Activated gamma-delta T cell treated with anti-CD3 and anti-CD28 coated beads, Interleukin-2, amount 50 U/mL, for 16 hours (primary cell): ENCODE measurements at places on chromosomes 2 and 18.

DNA sequence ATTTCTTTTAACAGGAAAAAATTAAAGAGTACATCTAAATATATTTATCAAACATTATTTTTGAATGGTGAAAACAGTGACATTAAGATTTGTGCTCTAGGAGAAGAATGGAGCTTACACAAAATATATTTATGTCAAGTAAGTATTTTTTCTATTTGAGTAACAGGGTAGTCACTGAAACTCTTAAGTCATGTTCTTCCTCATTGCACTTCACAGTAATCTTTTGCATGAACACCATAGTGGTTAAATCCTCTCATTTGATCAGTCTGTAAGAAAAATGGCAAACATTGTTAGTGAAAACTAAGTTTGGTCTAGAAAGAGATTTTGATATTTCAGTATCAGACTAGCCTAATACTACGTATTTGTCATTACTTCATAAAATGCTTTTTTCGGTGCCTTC lies 8.1 kb downstream of the GMCL1 start:
- DNase-seq: no peak

DNA sequence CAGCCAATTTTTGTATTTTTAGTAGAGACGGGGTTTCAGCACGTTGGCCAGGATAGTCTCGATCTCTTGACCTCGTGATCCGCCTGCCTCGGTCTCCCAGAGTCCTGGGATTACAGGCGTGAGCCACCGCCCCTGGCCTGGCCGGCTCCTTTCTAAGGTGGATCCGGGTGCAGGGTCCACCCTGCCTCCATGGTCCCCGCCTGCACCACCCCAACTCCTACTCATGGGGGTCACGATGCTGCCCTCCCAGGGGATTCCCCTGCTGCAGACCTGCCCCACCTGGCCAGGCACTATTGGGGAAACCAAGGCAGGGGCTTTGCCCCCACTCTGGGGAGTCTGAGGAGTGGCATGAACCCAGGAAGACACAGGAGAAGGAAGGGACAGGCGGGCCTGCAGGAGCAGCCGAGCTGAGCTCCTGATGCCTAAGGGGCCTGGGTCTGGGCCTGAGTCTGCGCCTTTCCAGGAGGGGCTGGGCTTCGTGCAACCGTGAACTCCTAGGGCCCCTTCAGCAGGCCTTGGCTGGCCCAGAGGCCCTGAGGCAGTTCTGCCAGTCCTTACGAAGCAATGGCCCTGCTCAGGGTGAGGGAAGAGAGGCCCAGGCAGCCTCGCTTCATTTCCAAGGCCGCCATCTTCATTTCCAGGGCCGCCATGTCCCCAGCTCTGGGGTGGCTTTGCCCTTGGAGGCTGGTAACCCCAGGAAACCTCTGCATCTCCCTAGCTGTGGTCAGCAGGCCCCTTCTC lies 67.2 kb upstream of the SMAD7 start:
- DNase-seq: no peak

DNA sequence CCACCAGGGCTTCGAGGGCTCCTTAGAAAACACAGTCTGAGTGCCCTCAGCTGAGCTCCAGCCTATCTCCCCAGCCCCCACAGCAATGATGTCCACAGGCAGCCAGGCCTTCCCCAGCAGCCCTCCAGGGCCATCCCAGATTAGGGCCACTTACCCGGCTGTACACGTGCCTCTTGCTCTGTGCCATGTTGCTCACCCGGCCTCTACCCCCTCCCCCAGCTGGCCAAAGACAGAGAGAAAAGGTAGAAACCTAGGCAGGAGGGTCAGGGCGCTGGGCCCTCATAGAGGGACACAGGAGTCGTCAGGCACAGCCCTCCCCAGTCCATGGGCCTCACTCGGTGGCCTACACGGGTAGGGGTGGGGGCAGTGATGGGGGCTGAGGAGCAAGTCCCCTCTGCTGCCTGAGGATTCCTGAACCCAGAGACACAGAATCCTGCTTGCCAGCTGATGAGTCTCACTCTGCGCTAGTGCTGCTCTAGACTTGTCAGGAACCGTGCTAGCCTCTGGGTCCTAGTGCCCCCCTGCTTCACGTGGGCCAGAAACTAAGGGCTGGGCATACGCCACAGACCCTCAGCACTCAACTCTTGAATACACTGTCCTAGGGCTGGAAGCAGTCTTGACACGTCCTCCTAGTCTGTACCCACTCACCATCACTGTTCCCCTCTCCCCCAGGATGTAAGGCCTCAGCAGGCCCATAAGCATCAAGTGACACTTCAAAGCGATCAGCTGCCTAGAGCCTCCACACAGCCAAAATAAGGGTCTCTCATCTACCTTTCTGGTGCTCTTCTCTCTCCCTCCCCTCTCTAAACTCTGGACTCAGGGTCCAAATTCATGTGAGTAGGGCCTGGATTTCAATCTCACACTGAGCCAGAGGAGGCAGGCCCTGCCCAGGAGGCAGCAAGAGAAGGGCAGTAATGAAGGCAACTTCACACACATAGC lies at the start of gene DCTN1:
Gene DCTN1, minus strand, starts transcription at position 461 of the 939 bp plus-strand sequence. Its CDS starts 274 bp downstream, at position 187.
- no peak for DNase-seq

GRCh38 chr2:191611614-191612013 lies 66.3 kb upstream of the NABP1 start:
- no peak for DNase-seq

- DNase-seq: no peak
These were observed 18.5 kb downstream of the PDCL3 start for GRCh38 chr2:100581277-100581612.

GRCh38 chr2:36376319-36376765 lies 20.8 kb downstream of the CRIM1 start:
- DNase-seq: no peak

GRCh38 chr2:231554748-231555545 lies 24.7 kb upstream of the NMUR1 start:
- DNase-seq: no peak

DNA sequence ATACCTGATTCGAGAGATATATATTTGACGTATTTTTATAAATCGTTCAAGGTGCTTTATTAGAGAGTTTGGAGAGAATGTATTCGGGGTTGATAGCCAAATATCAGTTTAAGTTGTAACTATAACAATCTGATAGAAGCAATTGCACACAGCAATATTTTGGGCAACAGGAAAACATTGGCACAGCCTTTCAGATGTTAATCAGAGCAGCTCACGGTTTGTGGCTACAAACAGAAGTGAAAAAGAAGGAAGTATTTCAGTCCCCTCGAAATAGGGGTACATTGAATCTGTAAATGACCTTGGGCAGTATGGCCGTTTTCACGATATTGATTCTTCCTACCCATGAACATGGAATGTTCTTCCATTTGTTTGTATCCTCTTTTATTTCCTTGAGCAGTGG lies 20.6 kb downstream of the SERPINB10 start:
- DNase-seq: no peak

GRCh38 chr2:69717861-69718273 lies 24.1 kb upstream of the ANXA4 start:
- DNase-seq: no peak

GRCh38 chr2:35946478-35946877 lies 409.1 kb upstream of the CRIM1 start:
- DNase-seq: no peak

DNA sequence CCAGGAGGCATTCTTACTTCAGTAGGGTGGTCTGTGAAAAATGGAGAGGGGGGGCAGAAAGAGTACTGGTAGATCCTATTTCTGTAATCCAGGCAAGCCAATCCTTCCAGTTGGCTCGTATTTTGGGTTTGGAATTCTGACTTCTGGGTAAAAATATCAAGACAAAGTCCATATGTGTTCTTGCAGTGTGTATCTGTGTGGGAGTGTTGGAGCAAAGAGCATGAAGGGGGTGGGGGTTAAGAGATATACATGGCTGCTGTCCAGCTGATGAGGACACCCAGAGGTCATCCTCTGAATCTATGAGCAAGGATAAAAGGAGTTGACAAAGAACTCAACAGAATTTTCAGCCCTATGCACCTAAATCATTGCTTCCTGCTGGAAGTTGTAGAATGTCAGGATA lies 375.8 kb upstream of the PIK3C3 start:
- no peak for DNase-seq

DNA sequence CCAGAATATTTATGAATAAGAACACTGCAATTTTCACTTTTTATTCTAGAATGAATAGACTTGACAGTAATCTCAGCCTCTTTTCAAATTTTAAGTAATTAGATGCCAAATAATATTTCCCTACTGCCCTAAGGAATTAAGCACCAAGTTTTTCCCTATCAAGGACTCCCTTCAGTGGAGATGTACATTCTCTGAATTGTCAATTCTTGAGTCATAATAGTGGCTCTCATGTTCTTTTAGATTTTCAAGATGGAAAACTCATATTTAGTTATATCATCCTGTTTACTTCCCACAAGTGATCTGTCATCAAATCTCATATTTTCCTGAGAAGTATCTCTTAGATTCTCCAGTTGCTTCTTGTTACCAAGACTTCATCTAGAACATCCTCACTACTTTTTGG lies 1248.9 kb upstream of the CHAC2 start:
- no peak for DNase-seq

DNA sequence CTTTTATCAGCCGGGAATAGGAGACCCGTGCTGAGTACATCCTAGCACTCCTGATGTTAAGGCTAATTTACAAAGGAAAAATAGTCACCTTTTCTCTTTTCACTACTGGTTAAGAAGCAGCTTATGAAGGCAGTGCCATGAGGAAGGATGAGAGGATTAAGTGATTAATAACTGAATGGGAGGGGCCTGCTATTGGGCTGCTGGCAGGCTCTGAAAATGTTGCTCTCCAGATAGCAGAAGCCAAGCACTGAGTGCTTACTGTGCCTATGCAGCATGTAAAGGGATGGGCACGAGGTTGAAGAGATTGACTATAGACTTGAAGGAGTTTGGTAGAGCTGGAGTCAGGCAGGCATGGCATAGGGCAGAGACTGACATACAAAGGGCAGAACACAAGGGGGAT lies 282.4 kb upstream of the THSD7B start:
- no peak for DNase-seq

GRCh38 chr2:207423886-207424285 lies 105.9 kb upstream of the CREB1 start:
- no peak for DNase-seq

DNA sequence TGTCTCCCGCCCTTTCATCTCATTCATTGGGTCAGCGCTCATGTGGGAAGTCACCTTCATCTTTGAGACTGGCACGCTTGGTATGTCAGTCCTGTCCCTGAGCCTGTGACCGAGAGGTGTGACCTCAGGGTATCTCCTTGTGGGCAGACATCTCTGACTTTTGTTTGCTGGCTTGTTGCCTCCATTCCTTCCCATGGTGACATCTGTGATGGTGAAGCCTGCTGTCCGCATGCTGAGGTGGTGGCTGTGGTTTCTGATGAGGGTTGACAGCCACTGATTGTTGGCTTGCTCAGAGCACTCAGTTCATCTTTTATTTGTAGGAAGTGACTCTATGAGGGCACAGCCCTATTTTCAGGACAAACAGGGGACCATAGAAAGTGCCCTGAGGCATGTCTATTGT lies 139.2 kb downstream of the SLC4A3 start:
- no peak for DNase-seq

GRCh38 chr18:28692337-28692736 lies 515.4 kb upstream of the CDH2 start:
- no peak for DNase-seq

GRCh38 chr2:71748227-71748626 lies 294.9 kb downstream of the DYSF start:
- no peak for DNase-seq

DNA sequence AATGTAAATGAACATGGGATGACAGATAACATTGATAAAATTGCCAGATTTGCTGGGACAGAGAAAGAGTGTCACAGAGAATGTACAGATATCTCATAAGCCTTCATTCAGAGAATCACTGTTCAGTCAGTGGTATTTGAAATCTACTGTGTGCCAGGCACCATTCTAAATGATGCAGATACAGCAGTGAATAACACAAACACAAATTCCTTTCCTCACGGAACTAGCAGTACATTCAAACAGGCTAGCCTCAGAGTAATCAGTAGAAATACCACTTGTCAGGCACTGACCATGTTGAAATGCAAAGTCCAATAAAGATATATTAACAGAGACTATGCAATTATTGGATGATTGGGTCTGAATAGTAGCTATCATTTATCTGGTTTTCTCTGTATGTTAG lies 211.0 kb downstream of the RDH14 start:
- DNase-seq: no peak

GRCh38 chr2:238042849-238043584 lies 17.8 kb upstream of the SCLY start:
- DNase-seq: no peak

- no peak for DNase-seq
These were observed 141.2 kb downstream of the TAF4B start for GRCh38 chr18:26367425-26367824.

DNA sequence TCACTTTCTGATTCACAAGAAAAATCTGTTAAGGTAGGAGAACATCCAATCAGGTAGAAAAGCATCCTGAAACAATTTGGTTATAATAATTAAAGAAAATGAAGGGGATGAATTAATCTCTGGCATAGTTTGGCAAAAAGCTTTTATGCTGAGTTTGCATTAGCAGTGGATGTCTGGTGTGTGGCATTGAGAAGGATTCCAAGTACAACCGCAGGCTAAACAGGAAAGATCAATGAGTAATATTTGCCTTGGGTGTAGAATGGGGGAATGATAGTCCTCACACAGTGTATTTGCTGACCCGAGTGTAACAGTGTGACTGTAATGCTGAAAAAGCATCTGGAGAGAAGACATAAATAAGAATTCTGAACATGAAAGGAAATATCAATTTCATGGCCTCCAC lies 68.3 kb upstream of the SESTD1 start:
- DNase-seq: no peak

DNA sequence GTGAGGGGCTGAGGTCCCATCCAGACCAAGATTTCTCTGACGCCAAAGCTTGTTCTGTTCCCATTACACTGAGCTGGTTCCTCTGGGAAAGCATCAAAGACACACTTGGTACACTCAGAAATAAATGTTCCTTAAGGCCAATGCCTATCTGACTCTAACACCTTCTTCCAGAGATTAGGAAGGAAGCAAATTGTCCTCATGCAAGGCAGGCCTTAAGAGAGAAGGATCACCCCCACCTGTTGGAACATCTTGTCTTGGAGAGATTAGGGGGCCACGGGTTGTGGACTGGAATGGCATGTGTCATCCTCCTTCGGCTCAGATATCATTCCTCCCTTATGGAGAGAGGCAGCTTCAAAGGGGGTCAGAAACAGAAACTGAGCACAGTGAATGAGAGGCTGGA lies 100.2 kb downstream of the ANKRD44 start:
- DNase-seq: no peak

- DNase-seq: no peak
These were observed 180.1 kb downstream of the CAPN13 start for GRCh38 chr2:30627151-30627550.

DNA sequence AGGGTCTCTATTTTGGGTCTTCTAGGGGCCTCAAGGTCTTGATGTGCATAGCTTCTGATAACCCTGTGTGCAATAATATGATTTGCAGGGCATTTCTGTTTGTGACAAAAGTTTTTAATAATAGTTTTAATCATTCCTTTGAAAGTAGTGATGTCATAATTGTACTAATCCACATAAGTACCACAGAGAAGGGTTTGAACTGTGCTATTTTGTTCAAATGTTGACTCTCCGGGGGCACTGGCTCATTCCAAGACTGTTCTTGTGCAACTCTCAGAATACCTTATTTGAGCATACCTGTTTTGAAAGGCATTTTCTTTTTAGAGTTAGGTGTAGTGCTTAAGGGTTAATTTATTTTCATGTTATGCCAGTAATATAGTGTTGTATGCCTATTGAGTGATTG lies 41.6 kb downstream of the PLEKHB2 start:
- no peak for DNase-seq
